ENCODE measurements at places on chromosomes 6 and 20.

DNA sequence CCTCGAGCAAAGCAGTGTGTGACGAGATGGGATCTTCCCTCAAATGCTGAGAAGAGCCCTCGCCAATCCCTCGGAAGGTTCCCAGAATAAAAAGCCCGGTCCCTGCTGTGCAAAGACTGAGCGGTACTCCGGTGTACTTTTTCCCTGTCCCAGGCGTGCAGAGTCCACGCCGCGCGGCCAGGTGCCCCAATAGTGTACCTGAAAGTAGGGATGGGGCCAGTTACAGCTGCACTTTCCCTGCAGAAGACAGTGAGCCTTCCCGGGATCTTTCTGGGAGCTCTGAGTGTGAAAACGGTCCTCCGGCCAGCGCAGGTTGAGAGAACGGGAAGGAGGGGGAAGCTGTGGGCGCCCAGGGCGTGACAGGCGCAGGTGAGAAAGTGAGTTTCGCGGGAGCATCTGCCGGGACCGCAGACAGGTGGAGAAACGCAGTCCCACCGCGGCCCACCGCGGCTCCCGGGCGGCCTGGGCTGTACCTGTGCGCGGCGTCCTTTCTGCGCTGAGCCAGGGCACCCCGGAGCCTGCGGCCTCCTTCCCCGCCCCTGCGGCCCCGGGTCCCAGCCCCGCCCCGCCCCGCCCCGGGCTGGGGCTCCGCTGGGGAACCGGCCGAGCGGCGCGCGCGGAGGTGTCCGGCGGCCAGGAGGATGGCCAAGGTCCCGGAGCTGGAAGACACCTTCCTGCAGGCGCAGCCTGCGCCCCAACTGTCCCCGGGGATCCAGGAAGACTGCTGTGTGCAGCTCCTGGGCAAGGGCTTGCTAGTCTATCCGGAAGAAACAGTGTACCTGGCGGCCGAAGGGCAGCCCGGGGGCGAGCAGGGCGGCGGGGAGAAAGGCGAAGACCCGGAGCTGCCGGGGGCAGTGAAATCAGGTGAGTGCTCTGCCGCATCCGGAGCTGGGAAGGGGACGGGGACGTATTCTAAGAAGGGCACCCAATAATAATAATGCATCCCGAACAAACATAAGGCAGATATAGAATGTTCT, at the start of gene RFX6:
Gene RFX6 (plus strand): TSS at position 608 of the 977 bp plus-strand sequence. CDS start 34 bp downstream, at position 642.
- DNase-seq: no peak

DNA sequence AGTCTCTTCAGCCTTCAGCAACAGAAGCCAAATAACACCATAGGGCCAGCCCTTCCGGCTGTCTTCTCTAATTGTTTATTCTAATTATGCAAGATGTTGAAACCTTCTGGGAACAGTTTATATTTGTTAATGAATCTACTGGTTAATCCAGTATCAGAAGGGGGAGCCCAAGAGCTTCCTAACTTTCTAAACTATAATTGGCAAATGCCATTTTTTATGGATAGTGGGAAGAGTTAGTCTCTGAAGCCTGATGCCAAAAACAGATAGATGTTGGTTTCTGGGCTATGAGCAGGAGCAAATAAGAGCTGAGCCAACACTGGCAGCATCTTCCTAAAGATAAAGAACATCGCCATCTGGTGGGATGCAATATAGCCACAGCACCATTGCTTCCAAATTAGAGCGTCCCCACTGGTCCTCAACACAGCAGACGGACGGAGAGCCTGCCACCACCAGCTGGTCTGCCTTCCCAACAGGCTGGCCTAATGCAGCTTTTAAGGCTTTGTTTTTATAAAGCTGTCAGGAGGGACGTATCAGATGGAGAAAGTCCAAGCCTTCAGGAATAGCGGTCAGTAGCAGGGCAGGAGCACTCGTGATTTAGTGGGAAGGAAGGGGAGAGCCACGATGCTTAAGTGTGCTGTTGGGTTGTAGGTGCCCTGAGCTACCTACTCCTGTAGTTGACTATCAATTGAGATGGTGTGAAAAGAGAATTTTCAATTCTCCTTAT, 118.8 kb downstream of the RALGAPA2 start:
- DNase-seq: peak; percentile 35

GRCh38 chr6:143743301-143744166, 65.8 kb downstream of the PHACTR2 start:
- DNase-seq: no peak

GRCh38 chr20:24573557-24573956, 104.1 kb downstream of the SYNDIG1 start:
- DNase-seq: no peak

DNA sequence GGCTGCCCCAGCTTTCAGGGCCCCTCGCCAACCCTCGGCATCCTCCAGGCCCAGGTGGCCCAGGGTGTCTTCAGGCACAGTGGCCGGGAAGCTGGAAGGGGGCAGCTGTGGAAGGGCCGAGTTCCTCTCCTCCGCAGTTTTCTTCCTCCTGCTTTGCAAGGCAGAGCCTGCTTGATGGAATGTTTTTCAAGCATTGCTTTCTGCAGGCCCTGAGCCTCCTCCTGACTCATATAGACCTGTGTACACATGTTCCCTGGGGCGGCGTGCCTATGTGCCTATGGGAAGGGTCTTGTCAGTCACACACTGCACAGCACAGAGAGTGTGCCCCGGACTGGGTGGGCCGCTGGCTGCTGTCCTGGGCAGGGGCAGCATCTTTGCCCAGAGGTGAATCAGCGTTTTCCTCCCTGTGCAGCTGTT, 107.5 kb downstream of the ERMARD start:
- no peak for DNase-seq

DNA sequence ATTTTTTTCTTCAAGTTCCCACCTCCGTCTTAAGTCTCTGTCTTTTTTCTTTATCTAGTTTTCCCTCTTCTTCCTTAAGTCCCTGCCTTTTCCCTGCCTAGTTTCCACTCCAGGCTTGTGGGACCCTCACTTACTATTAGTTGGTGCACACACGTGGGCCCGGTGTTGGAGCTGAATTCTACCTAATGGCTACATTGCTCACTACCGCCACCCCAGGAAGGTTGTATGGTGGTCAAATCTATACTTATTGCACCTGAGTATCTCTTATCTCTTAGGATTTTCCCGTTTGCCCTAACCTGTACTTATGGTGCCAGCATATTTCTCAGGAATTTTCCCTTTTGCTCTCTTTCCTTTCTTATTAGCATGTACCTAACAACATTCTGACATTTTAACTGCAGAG, 692.8 kb downstream of the EPM2A start:
- DNase-seq: no peak

- no peak for DNase-seq
Observed at GRCh38 chr6:111939902-111940301, 66.7 kb upstream of the FYN start.

- no peak for DNase-seq
Observed at GRCh38 chr6:72933233-72933632, 292.1 kb downstream of the KHDC1L start.

DNA sequence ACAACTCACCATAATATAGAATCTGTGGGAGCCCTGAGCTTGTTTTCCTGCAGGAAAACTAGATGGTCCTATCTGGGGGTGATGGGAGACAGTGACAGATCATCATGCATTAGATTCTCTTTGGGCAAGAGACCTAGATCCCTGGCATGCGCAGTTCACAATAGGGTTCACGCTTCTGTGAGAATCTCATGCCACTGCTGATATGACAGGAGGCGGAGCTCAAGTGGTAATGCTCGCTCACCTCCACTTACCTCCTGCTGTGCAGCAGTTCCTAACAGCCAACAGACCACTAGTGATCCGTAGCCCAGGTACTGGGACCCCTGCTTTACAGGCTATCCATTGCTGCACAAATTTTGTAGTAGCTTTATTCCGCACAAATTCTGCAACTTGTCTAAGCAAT, 84.5 kb downstream of the HIVEP2 start:
- DNase-seq: no peak

- DNase-seq: no peak
Observed at GRCh38 chr6:157017861-157018260, 240.7 kb downstream of the ARID1B start.

DNA sequence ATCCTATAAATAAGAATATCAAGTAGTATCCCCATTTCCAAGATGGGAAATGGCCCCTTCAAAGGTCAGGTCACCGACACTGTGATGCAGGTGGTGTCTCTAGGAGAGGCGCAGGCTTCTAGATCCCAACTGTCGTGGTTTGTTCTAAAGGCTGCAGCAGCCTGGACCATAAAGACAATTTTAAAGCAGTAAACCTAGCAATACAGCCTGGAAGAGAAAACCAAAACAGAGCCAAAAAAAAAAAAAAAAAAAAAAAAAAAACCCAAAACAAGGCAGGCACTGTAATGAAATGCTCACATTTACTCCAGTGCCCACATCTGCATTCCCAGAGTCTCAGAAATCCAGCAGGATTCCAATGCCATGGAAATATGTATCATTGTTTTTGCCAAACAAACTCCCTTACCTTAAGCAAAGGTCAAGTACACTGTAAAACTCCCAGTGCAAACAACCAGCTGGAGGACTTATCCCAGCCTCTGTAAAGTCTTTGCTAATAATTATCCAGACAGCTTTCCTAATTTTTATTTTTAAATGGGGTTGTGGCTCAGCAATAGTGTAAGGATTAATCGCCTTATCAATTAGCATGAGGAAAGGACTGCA, 98.2 kb downstream of the PSMG4 start:
- no peak for DNase-seq

DNA sequence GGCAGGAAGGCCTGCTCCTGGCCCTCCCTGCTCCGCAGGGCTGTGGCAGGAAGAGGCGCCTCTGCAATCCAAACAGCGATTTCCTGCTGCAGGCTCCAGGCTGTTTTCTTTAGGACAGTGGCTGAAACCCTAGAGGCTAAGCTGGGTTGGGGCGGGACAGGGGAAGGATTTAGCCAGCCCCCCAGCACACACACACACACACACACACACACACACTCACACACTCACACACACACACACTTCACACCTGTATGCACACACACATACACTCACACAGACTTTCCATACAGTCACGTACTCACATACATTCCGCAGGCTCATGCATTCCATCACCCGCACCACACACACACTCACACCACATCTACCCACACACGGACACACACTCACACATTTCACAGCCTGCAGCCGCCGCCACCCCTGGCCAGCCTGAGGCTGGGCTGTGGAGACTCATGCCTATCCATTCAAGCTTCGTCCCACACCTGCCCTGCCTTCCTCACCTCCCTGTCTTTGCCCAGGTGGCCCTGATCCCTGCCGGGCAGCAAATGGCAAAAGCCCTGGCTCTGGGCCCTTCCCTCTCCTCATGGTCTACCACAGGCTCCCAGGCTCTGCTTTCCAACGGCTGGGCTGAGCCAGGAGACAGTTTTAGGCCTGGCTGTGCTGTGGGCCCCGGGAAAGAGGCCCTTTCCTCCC, 17.9 kb downstream of the MDFI start:
- no peak for DNase-seq

GRCh38 chr6:105077596-105078385, 102.0 kb downstream of the POPDC3 start:
- DNase-seq: peak; percentile 52

GRCh38 chr20:52804497-52805295, 167.5 kb upstream of the TSHZ2 start:
- DNase-seq: no peak

GRCh38 chr20:20207291-20207690, 155.0 kb downstream of the CFAP61 start:
- DNase-seq: no peak

DNA sequence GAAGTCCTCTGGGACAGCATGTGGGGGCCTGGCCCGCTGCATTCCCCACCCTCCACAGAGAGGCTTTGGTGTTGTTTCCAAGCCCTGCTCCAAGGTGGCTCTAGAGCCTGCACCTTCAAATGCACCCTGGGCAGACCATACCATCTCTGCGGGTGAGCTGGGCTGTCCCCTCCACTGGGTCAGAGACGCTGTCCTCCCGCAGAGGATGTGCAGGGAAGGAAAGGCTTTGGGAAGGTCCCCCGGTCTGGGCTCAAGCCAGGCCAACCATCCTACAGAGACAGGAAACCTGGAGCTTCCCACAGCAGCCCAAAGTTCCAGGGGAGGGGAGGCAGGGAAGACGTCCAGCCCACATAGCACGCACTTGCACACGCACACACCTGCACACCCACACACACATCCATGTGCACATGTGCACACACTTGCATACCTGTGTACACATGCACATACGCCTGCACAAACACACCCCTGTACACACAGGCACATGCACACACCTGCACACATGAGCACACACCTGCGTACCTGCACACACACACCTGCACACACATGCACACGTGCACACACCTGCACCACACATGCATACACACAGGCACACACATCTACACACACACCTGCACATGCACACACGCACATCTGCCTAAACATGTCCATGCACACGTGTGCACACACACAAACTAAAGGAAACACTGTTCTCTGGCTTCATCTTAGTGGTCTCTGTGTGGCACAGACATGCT, 155.4 kb downstream of the ERMARD start:
- DNase-seq: no peak

- no peak for DNase-seq
Observed at GRCh38 chr6:136035378-136036070, 184.0 kb downstream of the PDE7B start.

DNA sequence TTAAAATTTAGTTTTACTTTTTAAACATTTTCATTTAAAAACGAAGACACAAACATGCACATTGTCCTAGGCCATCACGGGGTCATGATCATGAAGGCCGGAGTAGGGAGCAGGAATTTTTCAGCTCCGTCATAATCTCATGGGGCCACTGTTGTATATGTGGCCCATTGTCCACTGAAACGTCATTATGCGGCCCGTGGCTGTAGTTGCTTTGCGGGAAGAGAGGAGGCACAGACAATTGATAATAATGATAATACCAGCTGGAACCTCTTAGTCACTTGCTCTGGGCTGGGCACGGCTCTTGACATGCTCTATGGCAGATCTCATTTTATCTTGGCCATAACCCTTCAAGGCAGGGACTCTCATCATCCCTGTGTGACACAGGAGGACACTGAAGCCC, 56.5 kb upstream of the FNDC1 start:
- no peak for DNase-seq

DNA sequence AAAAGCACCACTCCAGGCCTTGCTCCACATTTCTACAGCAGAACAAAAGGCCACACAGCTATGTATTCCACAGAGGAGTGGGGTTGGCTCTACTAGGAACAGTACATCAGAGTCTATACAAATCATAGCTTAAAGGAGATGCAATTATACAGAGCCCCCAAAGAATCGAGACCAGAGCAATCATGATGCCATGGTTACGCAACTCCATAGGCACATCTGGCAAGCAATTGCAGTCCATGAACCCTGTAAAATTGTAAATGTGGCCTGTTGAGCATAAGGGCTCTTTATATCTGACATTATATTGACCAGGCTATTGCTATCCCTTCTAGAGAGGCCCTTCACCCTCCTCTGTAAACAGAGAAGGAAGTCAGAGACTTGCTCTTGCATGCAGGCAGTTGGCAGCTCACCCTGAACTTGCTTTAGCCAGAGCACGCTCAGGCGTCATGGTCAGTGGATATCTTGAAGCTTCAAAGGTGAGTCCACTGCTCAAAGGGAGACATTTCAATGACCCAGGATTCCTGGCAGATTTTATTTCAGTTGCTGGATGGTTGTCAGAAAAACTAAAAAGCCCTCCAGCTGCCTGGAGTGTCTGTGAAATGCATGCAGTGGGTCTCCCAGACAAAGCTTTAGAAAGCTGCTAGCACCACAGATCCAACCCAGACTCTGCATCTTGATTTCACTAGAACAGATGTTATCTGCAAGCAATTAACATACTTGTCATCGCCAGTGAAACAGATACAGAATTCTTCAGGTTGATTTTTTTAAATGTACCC, 357.2 kb downstream of the CENPW start:
- DNase-seq: no peak

Data from NCI-H460 (cell line).